BJ (cell line): ENCODE measurements at places on chromosomes 3 and 15.

DNA sequence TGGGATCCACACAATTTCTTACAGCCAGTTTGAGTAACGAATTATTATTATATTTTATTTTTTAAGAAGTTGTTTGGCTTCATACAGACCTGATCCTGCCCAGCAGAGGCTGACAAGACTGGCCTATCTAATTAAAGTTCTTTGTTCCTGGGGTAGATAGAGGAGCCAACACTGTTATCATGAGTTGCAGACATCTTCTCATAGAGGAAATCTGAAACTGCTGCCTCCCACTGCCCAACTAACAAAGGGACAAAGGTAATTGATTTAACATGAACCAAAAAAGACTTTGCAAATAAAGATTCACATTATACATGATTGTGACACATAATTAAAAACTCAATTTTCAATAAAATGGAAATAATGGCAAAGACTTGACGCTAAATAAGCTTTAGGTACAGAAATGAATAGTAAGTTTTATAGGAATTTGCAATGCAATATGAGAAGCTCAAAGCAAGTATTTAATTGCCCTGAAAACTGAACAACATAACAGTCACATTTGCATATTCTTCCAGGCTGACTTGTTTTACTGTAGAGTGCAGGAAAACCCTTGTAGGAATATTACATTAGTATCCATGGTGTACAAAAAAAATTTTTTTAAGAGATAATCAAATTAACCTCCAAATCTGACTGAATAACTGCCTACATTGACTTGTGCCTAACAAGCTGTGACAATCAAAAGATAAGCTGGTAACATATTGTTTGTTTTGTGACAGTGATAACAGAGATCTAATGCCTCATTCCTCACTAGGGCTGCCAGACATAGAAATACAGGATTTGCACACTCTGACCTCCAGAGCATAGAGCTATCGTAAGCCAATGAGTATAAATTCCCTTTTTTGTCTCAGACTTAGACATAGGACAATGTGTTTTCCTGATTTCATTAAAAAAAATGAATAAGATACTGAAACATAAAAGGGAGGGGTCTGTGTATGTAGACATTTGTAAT, 273.2 kb downstream of the MFSD1 start:
- no peak for DNase-seq

DNA sequence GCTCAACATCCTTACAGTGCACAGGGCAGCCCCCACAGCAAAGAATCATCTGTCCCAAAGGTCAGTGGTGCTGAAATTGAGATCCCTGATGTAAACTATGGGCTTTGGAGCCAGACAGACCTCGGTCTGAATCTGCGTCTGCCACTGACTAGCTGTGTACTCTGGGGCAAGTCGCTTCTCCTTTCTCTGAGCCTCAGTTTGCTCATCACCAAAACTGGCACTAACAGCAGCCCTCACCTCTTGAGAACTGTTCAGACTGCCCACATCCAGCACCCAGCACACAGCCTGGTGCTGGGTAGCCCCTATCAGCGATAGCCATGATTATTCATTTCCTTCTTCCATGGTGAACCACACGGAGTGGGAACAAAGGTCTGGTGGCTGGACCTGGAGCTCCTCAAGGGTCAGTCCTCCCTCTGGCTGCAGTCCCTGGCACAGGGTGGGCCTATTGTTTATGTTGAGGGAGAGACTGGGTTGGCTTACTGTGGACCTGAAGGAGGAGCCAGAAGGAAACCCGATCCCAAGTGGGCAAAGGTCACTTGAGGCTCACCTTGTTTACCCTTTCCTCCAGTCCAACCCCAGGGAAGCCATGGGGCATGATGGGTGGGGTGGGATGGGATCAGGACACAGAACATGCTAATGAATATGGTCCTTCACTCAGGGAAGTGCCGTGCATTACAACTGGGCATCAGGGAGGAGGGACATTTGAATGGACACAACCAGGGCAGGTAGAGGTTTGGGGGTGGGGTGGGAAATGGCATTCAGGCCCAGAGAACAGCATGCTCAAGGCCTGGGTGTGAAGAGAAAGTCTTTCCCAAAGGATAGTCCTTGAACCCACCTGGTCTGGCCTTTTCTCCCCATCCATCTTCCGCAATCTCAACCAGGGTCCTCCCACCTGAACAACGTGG, 1.6 kb upstream of the PRKCD start:
- no peak for DNase-seq

GRCh38 chr3:124147946-124148345, 156.0 kb upstream of the ROPN1 start:
- no peak for DNase-seq

DNA sequence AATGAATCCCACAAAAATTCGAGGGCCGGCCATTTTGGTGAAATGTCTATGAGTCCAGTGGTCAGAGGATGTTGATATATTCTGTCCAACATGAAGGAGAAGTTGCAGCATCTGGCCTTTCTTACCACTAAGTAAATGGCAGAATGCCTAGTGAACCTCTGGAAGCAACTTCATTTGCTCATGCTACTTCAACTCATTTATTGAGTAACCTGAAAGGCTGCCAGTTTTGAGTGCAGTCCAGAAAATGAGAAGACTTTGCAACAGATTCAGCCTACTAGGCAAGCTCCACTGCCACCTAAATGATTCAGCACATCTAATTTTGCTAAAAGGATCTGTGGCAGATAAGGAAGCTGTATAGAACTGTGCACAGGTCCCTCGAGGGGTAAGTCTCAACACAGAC, 265.0 kb downstream of the OPA1 start:
- DNase-seq: peak; percentile 59

GRCh38 chr3:4772171-4772804, 206.9 kb upstream of the BHLHE40 start:
- DNase-seq: peak; percentile 44

GRCh38 chr15:89769366-89769765, 6.8 kb upstream of the MESP2 start:
- no peak for DNase-seq

- no peak for DNase-seq
These were observed 500 bp upstream of the RAB6B start for GRCh38 chr3:133896002-133896761.

DNA sequence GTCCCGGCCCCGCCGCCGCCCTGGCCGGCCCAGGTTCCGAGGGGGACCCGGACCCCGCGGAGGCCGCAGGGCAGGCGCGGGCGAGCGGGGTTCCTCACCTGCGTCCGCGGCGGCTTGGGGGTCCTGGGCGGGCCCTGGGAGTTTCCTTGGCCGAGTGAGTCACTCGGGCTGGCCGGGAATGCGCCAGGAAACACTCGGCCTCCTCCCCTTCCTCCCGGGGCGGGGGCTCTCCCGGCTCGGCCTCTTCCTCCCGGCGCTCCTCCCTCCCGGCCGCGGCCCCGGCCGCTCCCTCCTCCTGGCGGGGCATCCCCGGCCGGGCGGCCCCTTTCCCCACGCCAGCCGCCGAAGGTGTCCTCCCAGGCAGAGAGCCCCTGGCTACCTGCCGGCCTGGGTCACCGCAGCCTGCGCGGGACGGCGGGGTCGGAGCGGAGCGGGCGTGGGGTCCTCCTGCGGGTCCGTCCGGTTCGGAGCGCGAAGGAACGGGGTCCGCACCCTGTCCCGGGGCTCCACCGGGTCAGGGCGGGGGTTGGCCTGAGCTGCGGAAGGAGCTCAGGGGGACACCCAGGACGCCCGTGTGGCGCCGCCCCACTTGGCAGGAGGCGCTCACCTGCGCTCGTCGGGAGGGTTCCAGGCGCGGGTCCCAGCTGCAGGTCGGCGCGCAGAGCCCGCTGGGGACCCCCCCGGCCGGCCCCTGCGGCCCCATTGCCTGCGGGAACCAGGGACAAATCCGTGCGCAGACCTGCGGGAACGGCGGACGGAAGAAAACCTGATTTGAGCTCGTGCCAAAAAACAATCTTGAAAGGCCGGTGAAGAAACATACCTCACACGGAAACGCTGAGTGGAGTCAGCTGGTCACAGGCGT, at the start of gene CYFIP1:
TSS of gene CYFIP1 (minus strand) at position 180 of the 862 bp plus-strand sequence. CDS start 33,083 bp downstream, outside the sequence.
- no peak for DNase-seq

GRCh38 chr3:162368417-162368816, 871.8 kb downstream of the OTOL1 start:
- no peak for DNase-seq

GRCh38 chr3:187925326-187925725, 180.1 kb upstream of the BCL6 start:
- DNase-seq: no peak

DNA sequence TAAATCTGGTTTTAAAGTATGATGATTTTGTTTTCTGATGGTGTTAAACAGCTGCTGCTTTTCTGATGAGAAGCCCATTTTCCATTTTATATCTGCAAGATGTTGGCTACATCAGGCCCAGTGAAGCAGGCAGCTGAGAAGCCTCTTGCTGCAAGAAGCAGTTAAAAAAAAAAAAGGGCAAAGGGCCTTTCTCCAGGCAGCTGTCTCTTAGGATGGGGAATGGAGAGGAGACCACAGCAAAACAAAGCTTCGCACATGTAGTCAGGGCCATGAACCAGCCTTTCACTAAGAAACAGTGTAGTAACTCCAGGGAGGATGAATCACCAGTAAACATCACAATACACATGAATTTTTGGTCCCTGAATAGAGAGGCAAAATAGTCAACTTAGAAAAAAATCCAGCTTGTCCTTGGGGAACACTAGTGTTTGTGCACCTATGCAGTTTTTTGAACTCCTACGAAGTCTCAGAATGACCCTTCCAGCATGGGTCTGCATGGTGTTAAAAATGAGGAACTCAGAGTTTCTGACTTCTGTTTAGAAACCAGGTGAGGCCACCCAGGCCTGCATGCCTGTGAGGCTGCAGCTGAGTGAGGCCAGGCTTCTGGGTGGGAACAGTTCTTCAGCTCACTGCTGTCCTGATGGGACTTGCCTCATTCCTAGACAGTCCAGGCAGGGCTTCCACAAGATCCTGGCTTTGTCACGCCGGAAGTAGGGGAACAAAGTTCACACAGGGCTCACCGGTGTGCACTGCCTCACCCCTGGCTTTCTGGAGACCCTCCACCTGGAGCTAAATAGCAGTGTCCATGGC, 518.7 kb downstream of the MCTP2 start:
- DNase-seq: no peak

DNA sequence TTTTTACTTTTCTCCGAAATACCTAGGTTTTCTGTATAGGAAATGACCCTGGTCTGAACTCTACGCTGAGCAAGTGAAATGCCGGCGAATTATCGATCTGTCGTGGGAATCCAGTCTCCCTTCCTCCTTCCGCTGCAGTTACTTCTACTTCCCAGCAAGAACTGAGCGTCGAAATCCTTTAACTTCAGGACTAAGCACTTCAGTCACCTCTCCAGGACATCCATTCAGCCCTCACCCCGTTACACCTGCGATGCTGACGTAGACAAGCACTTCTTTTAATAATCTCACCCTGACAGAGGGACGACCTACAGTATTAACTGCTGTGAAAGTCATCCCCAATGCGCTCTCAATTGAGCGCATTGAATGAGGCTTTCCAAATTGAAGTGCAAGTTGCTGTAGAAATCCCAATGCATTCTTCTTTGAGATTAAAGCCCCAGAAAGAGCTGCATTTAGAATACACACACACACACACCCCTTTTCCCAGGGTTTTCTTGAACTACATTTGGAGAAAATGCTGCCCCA, 1.3 kb downstream of the TOP2B start:
- DNase-seq: no peak

- peak; percentile 60 for DNase-seq
These were observed 540 bp downstream of the CCDC80 start for GRCh38 chr3:112640276-112640929.

DNA sequence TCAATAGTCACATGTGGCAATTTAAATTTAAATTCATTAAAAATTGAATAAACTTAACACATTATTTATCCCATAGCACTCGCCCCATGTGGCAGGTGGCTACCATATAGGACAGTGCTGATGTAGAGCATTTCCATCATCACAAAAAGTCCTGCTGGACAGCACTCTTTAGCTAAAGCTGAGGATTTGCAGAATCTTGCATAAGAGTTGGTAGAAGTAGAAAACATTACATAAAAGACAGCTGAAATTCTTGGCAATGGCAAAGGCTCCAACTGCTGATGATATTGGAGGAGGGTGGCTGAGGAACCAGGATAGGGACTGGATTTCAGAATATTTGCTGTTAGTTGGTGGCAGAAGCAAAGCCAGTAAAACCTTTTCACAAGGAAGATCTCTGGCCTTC, 230.7 kb upstream of the SATB1 start:
- no peak for DNase-seq

- DNase-seq: peak; percentile 13
These were observed 62.5 kb downstream of the LRRC49 start for GRCh38 chr15:70955151-70955550.

GRCh38 chr3:15660055-15660935, 58.8 kb downstream of the BTD start:
- DNase-seq: no peak

- no peak for DNase-seq
These were observed 639.4 kb upstream of the TBL1XR1 start for GRCh38 chr3:177836671-177837070.

DNA sequence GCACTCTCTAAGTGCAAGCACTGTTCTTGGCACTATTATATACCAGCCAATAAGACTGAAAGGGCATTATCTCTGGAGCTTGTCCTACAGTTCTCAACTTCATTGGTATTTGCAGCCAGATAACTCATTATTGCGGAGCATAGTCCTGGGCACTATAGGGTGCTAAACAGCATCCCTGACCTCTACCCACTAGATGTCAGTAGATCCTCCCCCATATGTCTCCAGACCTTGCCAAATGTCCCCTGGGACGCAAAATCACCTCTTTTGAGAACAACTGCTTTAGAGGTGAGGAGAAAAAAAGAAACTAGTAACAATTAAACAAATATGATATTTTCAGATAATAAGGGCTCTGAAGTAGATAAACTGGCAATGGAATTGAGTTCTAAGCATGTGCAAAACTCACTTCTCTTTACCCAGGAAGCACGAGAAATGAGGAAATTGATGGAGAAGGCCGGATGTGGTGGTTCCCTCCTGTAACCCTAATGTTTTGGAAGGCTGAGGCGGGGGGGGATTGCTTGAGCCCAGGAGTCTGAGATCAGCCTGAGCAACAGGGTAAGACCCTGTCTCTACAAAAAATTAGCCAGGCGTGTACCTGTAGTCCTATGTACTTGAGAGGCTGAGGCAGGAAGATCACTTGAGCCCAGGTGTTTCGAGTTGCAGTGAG, 61.4 kb downstream of the FRMD4B start:
- DNase-seq: no peak

DNA sequence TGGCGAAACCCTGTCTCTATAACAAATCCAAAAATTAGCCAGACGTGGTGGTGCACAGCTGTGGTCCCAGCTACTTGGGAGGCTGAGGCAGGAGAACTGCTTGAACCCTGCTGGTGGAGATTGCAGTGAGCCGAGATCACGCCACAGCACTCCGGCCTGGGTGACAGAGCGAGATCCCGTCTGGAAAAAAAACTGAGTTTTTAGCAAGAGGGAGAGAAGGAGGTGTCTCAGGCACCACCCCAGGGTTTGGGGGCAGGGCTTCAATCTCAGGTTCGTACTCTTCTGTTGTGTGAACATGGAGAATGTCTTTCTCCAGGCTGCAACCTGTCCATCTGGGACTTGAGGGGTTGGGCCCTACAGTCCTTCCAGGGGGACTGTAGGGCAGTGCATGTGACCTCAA, 2.7 kb downstream of the CHRNA3 start:
- no peak for DNase-seq

DNA sequence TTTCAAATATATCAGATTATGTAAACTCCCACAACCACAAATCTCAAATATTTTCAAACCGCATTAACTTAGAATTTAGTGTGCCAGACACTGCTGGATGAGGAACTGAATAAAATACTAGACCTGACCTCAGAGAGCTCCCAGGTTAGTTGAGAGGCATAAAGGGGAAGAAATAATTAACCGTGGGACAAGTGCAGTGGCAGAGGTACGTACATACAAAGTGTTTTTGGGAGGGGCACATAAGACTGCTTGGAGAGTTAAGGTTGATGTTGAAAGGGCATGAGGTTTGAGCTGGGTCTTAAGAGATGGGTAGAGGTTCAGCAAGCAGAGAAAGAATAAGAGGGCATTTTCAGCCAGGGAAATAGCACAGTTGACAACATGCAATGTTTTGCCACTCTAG, 17.2 kb downstream of the THUMPD3 start:
- no peak for DNase-seq
